CD4-positive, CD25-positive, alpha-beta regulatory T cell (primary cell): ENCODE measurements at places on chromosomes 13 and 19.

GRCh38 chr13:100106005-100106404, 17.1 kb downstream of the PCCA start:
- DNase-seq: no peak

GRCh38 chr19:823565-824121, 1.9 kb upstream of the PLPPR3 start:
- no peak for DNase-seq

DNA sequence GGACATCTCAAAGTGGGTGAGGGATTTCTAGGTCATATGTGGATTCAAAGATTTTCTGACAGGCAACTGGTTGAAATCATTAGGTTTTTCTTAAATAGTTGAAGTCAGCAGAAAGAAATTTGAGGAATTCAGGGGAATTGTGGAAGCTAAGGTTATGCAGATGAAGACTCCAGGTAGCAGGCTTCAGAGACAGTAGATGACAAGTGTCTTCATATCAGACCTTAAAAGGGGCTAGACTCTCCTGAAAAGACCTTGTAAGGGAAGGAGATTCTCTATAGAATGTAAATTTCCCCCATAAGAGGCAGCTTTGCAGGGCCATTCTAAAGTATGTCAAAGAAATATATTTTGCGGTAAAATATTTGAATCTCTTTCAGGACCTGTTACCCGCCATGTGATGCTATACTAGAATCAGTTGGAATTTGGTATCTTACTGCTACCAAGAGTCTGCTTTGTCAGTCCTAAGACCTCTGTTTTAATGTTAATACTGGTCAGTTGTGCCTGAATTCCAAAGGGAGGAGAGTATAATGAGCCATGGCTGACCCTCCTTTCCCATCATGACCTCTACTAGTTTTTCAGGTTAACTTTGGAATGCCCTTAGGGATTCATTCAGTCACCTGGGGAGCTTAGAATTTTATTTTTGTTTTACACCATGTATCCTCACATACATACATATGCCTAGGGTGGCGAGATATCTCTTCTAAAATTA, 1115.5 kb upstream of the SLC10A2 start:
- DNase-seq: no peak

GRCh38 chr19:38093154-38093553, 130.9 kb downstream of the DPF1 start:
- no peak for DNase-seq

GRCh38 chr13:50512474-50513299, 330.8 kb downstream of the DLEU7 start:
- DNase-seq: no peak
